ENCODE measurements at places on chromosomes 5 and 9.

GRCh38 chr5:32394981-32395380 is 49.6 kb downstream of the ZFR start:
- no peak for DNase-seq

DNA sequence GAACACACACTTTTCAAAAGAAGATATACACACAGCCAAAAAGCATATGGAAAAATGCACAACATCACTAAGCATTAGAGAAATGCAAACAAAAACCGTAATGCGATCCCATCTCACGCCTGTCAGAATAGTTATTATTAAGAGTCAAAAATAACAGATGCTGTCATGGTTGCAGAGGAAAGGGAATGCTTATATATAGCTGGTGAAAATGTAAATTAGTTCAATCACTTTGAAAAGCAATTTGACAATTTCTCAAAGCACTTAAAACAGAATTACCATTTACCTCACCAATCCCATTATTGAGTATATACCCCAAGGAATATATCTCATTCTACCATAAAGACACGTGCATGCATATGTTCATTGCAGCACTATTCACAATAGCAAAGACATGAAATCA is 126.8 kb upstream of the MRPS30 start:
- no peak for DNase-seq

- DNase-seq = no peak
Observed at GRCh38 chr5:127028822-127029457, 1.4 kb downstream of the MARCHF3 start.

GRCh38 chr5:158519433-158520021 is 580.2 kb downstream of the EBF1 start:
- DNase-seq = no peak

- DNase-seq = no peak
Observed at GRCh38 chr9:16221822-16222547, 648.5 kb downstream of the BNC2 start.

DNA sequence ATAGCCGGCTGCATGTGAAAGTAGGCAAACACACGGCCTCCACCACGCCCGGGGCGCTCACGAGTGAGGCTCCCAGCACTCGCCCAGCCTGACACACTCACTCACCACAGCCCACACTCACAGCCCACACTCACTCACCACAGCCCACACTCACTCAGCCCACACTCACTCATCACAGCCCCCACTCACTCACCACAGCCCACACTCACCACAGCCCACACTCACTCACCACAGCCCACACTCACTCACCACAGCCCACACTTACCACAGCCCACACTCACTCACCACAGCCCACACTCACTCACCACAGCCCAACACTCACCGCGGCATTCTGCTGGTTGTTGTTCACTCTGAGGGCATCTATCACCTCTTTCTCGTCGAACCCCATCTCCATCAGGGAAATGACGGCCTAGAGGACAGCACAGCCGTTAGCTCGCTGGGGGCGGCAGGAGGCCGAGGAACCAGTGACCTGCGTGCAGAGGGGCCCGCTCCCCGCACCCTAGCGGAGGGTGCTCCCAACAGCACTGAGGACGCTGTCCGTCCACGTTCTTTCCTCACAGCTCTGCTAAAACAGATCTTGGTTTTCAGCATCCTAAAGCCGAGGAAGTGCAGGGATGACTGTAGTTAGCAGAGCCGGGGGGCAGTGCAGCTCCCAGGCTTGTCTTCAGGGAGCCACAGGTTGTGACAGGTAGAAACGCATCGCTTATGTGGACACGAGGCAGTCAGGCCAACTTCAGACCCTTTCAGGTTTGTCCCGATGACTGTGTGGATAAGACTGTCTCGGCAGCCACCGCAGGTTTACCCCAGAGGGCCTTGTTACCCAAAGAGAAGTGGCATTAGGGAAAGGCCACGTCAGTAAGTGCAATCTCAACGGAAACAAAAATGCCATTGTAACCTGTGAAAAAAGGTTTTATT is 21.6 kb downstream of the UBAC1 start:
- DNase-seq = peak; percentile 44

- no peak for DNase-seq
Observed at GRCh38 chr9:126743041-126743440, 61.8 kb upstream of the ZBTB43 start.

DNA sequence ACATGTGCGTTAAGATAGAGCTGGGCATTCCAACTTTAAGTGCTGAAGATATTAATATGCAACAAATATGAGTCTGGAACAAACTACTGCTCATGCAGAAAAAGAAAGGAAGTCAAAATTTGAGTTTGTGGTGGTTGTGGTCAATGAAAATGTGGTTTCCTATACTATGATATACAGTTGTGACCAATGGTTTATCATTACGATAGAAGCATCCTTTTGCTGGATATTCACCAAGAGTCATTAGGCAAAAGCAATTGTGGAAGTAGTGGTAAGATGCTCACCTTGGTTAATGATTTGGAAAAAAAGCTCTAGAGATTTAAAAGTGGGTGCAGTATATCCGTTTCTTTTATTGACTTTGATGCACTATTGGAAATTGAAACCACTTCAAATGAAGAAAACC is 1007.0 kb downstream of the NR2F1-AS1 start:
- DNase-seq = no peak

DNA sequence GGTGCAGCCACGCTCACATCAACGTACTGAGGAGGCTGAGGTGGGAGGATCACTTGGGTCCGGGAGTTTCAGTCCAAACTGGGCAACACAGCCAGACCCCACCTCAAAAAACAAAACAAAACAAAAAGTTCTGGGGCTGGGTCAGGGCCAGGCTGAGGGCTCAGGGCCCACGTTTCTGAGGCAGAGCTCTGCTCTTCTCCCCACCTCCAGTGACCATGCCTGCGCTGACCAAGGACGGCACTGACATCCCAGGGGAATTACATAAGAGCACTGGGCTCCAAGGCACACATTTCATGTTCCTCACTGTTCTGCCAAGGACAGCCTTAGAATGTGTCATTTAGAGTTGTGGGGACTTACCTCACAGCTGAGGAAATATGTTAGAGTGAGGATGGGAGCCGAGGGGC is 40.4 kb upstream of the TESK1 start:
- DNase-seq = no peak
